Sigmoid colon (tissue), 7 donors: ENCODE measurements at places on chromosomes 5 and 9. TPM values are rescaled to one million over a fixed set of nuclear protein-coding genes. Genes with fewer than 3 reads are reported as not detected.

The CCNI2 gene
- total RNA-seq: 1.4 TPM

The RNF38 gene
- 56.3 TPM for total RNA-seq

The C1QTNF2 gene
- 1.1 TPM for total RNA-seq

The LRRC14B gene
- not detected for total RNA-seq

The CYSRT1 gene
- total RNA-seq: not detected

The ANKRD31 gene
- total RNA-seq: 0.33 TPM

The SLC36A3 gene
- not detected for total RNA-seq

The DMRT2 gene
- 0.33 TPM for total RNA-seq

The CNTNAP3 gene
- total RNA-seq: 18.8 TPM

The TMEM252 gene
- not detected for total RNA-seq

The FOXI1 gene
- not detected for total RNA-seq

The HRCT1 gene
- total RNA-seq: 6.4 TPM

The TMEM215 gene
- total RNA-seq: not detected

The ANKH gene
- total RNA-seq: 18.3 TPM

The STKLD1 gene
- not detected for total RNA-seq
